ENCODE measurements at places on chromosomes 4 and X.
A peak's percentile ranks its signal among the peaks of the same experiment; 100 is the strongest.

GRCh38 chr4:44320833-44321232, 127.8 kb downstream of the KCTD8 start:
- no peak for DNase-seq

DNA sequence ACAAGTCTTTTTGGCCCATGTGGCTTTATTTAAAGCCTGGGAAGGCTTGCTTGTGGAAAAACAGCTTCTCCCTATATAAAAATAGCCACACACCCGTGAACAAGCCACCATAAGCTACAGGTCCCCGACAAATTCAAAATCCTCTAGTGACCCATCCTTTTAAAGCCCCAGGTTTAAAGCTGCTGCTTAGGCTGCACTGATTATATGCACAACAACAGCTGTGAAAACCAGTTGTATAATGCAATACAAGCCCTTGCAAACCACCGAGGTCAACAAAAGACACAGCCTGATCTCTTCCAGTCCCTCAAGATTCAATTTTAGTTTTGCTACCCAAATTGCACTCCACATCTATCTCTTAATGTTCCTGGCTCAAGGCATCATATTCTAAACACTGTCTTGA, 186.0 kb upstream of the WDFY3 start:
- DNase-seq, result no peak

GRCh38 chr4:37872310-37872988, 18.4 kb upstream of the TBC1D1 start:
- DNase-seq, result no peak

GRCh38 chrX:75038925-75039324, 113.7 kb upstream of the NEXMIF start:
- DNase-seq, result peak; percentile 60

DNA sequence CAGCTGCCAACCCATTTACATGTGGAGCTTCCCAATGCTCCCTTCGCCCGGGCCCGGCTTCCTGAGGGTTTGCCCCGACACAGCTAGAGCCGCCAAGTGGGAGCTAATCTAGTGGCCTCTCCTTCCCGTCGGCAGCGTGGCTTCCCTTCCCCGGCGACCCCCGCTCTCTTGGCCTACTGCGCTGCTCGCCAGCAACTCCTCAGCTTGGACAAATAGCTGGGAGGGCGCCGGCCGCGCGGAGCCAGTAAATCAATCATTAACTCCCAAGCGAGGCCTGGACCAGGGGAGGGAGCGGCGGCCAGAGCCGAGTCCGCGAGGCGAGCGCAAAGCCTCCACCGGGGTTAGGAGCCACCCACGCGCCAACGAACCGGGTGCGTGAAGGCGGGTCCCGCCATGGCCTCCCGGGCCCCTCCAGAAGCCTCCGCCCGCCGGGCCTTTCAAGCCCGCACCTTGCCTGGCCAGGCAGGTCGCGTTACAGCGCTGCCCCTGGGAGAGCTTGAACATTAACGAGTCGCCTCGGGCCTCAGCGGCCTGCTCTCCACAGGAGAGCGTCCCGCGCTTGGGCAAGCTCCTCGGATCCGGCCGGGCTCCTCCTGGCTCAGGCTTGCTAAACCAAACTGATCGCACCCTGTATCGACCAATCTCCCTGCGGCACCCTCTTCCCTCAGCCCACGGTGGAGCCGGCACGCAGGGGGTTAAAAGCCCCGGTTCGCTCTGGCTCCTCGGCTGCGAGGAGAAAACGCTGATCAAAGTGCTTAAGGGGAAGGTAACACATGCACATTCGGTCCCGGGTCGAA, 10.6 kb upstream of the BCOR start:
- DNase-seq, result peak; percentile 58

DNA sequence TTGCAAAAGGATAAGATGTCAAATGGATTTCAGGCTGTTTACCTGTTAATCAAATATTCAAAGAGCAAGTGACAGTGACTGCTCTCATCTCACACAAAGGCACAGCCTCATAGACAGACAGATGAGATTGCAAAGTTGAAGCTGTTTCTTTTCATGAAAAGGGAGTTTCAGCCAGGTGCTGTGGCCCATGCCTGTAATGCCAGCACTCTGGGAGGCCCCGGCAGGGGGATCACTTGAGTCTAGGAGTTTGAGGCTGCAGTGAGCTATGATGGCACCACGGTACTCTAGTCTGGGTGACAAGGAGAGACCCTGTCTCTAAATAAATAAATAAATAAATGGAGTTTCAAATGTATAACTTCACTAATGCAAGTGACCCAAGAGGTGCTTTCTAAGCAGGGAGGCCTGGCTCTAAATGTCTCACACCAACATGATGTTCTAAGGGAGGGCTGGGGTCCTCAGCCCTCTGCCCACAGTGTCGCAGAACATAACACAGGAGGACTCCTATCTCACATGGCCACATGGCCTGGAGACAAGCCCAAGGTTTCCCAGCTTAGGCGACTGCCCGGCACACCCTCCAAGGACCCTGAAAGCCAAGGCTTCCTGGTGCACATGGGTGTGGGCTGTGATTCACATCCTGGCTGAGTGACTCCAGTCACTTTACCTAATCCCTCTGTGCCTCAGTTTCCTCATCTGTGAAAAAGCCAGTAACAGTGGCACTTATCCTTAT, 26.8 kb downstream of the PPP2R2C start:
- DNase-seq, result no peak

- DNase-seq, result peak; percentile 89
Measured at GRCh38 chr4:139556071-139556723, at the start of gene SETD7. Gene SETD7, minus strand, starts transcription at chr4:139556219. Its CDS starts 82 bp downstream, at chr4:139556137.

- DNase-seq, result no peak
Measured at GRCh38 chr4:183860731-183861130, 44.4 kb upstream of the STOX2 start.

- no peak for DNase-seq
Measured at GRCh38 chr4:44438687-44439086, 9.9 kb downstream of the KCTD8 start.

GRCh38 chr4:3684546-3684945, 81.6 kb upstream of the ADRA2C start:
- DNase-seq, result no peak

- no peak for DNase-seq
Measured at GRCh38 chr4:131159261-131159660, 1989.8 kb upstream of the PCDH10 start.

Measured in dermis blood vessel endothelial cell (primary cell).